MM.1S (cell line): ENCODE measurements at places on chromosomes 6 and 20.

- H3K27me3 ChIP-seq: no peaks in the 10 kb centered on the region
- no peak overlapping the region for H3K27ac ChIP-seq
- H3K4me3 ChIP-seq: no peak overlapping the region
- no peak for DNase-seq
- H3K36me3 ChIP-seq: no peaks in the 10 kb centered on the region
- no peaks in the 10 kb centered on the region for H3K4me1 ChIP-seq
Observed at GRCh38 chr6:46293641-46294316, 123.0 kb upstream of the ENPP5 start.

GRCh38 chr6:151067684-151068596, 171.8 kb upstream of the AKAP12 start:
- no peak overlapping the region for H3K27ac ChIP-seq
- H3K4me1 ChIP-seq: no peaks in the 10 kb centered on the region
- no peaks in the 10 kb centered on the region for H3K36me3 ChIP-seq
- no peak overlapping the region for H3K4me3 ChIP-seq

GRCh38 chr6:26324295-26324727, 40.7 kb upstream of the BTN3A2 start:
- no peak overlapping the region for H3K4me3 ChIP-seq
- no peaks in the 10 kb centered on the region for H3K36me3 ChIP-seq
- no peak for DNase-seq
- H3K4me1 ChIP-seq: no peaks in the 10 kb centered on the region

- no peak overlapping the region for H3K4me3 ChIP-seq
- no peaks in the 10 kb centered on the region for H3K4me1 ChIP-seq
- no peaks in the 10 kb centered on the region for H3K27me3 ChIP-seq
Observed at GRCh38 chr6:167815296-167815980, 11.3 kb upstream of the AFDN start.

- peak overlapping the region; percentile 98; the same call in 1 of the 2 replicates for H3K27ac ChIP-seq
- H3K4me1 ChIP-seq: peaks cover 39% of the 10 kb centered on the region
- peak; percentile 29 for DNase-seq
- no peaks in the 10 kb centered on the region for H3K27me3 ChIP-seq
Observed at GRCh38 chr20:53654932-53655624, 61.4 kb upstream of the ZNF217 start.

- H3K27ac ChIP-seq: no peak overlapping the region
- no peaks in the 10 kb centered on the region for H3K27me3 ChIP-seq
- DNase-seq: peak; percentile 74
- H3K36me3 ChIP-seq: no peaks in the 10 kb centered on the region
- peaks cover 18% of the 10 kb centered on the region for H3K4me1 ChIP-seq
Observed at GRCh38 chr20:7765221-7765620, 175.0 kb downstream of the HAO1 start.

- H3K36me3 ChIP-seq: no peaks in the 10 kb centered on the region
- H3K4me3 ChIP-seq: no peak overlapping the region
- H3K27me3 ChIP-seq: no peaks in the 10 kb centered on the region
Observed at GRCh38 chr6:7171119-7171518, 63.4 kb downstream of the RREB1 start.

DNA sequence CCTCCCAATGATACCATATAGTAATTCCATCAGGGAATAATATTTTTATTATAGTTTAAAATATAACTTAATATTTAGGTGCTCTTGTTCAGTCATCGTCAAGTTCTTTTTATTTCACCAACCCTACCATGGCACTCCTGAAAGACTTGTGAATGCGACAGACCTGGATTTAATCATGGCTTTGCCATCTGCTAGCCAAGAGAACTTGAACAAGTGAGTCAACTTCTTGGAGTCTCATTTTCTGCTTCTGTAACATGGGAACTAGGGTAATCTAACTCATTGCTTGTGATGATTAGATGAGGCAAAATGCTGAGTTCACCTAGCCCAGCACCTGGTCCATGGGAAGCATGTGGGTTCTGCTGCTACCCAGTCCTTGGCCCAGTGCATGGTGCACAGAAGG, 62.9 kb downstream of the ESR1 start:
- no peak overlapping the region for H3K4me3 ChIP-seq
- no peaks in the 10 kb centered on the region for H3K27me3 ChIP-seq
- no peak for DNase-seq
- no peaks in the 10 kb centered on the region for H3K36me3 ChIP-seq
- no peak overlapping the region for H3K27ac ChIP-seq

- H3K4me3 ChIP-seq: no peak overlapping the region
- no peaks in the 10 kb centered on the region for H3K36me3 ChIP-seq
- no peak overlapping the region for H3K27ac ChIP-seq
- DNase-seq: no peak
- no peaks in the 10 kb centered on the region for H3K4me1 ChIP-seq
Observed at GRCh38 chr20:58571693-58572427, 56.7 kb upstream of the APCDD1L start.

DNA sequence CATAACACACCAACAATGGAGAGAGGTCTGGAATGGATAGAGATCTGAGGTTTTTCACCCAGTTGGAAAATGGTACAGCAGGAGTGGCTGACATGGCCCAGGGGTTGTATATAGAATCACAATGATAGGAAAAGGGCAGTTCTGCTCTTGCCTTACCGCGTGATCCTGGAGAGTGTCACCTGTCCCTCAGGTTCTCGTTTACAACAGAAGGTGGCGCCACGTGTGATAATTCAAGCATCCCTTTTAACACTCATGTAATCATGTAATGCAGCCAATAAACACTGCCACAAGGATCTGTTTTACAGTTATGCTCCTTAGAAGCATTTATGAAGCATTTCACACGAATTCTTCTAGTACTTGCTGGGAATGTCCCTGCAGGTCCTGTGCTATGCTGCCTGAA, 12.9 kb upstream of the WFDC2 start:
- H3K4me1 ChIP-seq: peaks cover 35% of the 10 kb centered on the region
- no peaks in the 10 kb centered on the region for H3K27me3 ChIP-seq
- no peaks in the 10 kb centered on the region for H3K36me3 ChIP-seq
- peak; percentile 46 for DNase-seq
- no peak overlapping the region for H3K4me3 ChIP-seq

DNA sequence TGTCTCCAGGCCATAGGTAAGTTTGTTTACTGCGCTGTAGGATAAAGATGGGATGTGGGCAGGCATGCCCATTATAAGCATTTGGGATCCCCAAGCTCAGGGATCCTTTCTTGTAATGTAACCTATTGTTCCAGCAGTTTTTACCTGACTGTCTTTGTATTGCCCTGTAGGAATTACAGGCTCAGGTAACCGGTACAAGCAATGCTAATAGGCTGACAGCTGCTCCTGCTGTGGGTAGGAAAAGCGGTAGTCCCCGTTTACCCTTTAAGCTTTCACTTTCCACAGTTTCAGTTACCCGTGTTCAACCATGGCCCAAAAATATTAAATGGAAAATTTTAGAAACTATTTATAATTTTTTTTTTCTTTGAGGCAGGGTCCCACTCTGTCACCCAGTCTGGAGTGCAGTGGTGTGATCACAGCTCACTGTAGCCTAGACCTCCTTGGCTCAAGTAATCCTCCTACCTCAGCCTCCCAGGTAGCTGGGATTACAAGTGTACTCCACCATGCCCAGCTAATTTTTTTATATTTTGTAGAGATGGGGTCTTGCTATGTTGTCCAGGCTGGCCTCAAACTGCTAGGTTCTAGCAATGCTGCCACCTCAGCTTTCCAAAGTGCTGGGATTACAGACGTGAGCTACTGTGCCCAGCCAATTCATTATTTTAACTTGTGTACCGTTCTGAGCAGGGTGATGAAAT, 108.6 kb downstream of the CDYL start:
- H3K27me3 ChIP-seq: no peaks in the 10 kb centered on the region
- H3K36me3 ChIP-seq: no peaks in the 10 kb centered on the region
- H3K4me3 ChIP-seq: no peak overlapping the region

DNA sequence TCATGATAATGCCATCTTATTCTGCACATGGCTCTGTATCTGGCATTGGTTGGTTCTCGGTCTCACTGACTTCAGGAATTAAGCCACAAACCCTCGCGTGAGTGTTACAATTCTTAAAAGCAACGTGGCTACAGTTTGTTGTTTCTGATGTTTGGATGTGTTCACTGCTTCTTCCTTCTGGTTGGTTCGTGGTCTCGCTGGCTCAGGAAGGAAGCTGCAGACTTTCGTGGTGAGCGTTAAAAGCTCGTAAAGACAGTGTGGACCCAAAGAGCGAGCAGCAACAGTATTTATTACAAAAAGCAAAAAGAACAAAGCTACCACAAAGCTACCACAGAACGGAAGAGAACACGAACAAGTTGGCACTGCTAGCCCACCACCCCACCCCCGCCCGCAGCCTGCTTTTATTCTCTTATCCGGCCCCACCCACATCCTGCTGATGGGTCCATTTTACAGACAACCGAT, 51.1 kb downstream of the MYLIP start:
- DNase-seq: no peak
- no peak overlapping the region for H3K27ac ChIP-seq
- no peaks in the 10 kb centered on the region for H3K27me3 ChIP-seq

DNA sequence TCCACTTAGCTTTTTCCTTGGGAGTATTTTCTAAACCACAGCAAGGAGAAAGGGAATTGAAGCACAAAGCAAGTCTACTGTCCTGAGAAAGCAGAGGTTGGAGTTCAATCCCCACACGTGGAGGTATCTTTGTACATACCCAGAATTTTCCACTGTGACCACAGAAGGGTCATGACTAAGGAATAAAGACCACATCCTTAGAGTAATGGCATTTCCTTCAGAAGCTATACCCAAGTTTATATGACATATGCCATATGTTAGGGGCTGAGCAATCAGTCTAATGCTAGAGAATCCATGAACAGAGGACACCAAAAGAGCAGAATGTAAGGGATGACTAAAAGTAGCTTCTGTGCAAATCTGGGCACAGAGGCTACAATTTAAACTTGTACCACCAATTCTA, 46.4 kb downstream of the ATG5 start:
- H3K4me1 ChIP-seq: peaks cover 15% of the 10 kb centered on the region
- DNase-seq: no peak
- no peaks in the 10 kb centered on the region for H3K27me3 ChIP-seq
- no peak overlapping the region for H3K4me3 ChIP-seq
- H3K36me3 ChIP-seq: no peaks in the 10 kb centered on the region
- no peak overlapping the region for H3K27ac ChIP-seq
